ENCODE measurements at places on chromosomes 6 and 20.

GRCh38 chr20:2545594-2545993, 9.2 kb downstream of the TMC2 start:
- DNase-seq: no peak

DNA sequence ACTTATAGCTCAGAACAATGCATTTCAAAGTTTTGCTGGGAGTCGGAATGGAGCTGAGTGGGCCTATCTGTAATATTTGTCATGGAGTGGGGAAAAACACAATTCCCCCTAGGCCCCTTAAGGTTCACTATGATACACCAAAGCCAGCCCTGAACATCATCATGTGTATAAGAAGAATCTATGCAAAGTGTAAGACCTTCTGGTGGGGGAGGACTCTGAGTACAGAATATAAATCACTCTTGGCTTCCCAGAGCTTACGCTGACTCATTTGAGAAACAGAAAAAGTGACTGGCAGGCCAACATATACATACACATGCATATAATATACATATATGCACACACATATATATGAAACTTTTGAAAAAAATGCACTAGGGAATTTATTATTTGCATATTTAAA, 54.1 kb upstream of the UBR2 start:
- DNase-seq: no peak

- no peak for DNase-seq
Observed at GRCh38 chr6:63709148-63709547, 73.5 kb downstream of the PHF3 start.

DNA sequence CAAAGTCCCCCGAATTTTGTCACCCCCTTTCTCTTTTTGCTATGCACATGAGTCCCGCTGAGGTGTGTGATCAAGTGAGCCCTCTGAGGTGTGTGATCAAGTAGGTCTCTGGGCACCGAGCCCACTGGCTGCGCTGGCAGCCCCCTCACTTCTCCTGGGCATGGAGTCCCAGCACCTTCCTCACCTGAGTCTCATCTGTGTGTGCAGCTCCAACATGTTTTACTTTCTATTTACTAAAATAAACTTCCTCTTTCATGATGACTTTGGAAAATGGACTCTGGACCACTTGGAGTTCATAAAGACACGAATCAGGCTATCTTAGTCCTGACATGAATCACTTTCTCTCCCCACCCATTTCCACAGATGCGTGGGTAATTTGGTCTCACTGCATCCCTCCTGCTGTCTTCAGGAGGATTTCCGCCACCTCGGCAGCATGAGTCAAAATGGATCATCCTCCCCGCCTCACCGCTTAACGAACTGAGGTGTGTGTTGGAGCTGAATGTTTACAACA, 39.8 kb downstream of the PRDM1 start:
- DNase-seq: no peak

DNA sequence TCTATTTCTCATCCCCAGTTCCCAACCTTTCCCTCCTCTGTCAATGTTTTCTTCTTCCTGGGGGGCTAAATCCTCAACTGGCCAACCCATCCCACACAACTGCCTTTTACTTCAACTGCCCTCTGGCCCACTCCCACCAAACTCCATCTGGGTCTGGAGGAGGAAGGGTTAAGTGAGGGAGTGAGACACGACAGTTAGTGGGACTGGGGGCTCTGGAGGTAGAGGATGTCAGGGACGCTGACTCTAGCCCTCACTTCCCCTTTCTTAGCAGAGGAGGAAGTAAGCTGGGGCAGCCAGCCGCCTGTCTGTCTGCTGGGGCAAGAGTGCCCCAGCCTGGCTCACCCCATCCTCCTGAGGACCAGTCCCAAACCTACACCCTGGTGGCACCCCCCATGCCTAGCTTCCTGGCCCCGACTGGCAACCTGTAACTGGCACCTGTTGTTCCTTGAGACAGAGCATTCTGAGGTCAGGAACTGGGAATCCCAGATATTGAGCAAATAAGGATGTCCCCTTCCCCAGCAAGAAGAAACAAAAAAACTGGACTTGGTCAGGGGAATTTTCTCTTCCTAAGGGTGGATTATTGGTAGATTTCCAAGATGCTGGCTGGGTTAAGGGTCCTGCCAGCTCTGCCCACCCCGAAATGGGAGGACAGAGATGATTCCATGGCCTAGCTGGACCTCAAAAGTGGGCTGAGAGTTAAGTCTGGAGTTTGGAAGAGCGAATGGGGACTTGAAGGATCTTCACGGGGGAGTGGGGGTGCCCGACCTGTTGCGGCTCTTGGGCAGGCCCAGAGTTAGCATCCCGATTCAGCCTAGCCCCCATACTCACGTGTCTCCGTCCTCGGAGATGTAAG, 971 bp downstream of the NFKBIE start:
- peak; percentile 67 for DNase-seq

DNA sequence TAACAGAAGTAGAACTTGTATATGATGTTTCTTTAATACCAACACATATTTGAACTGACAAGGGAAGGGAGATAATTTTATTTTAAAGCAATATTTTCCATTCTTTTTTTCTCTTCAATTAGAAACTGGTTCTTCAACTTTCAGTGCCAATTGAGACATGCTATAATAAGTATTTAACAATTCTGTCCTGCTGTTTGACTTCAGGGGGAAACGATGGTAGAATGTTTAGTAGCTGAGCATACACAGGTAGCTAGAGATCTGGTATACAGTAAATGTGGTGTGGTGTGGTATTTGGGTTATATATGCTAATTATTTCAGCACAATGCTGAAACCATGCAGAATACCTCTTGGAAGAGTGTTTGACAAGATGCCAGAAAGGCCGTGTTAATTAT, 156.9 kb downstream of the ARID1B start:
- DNase-seq: no peak

DNA sequence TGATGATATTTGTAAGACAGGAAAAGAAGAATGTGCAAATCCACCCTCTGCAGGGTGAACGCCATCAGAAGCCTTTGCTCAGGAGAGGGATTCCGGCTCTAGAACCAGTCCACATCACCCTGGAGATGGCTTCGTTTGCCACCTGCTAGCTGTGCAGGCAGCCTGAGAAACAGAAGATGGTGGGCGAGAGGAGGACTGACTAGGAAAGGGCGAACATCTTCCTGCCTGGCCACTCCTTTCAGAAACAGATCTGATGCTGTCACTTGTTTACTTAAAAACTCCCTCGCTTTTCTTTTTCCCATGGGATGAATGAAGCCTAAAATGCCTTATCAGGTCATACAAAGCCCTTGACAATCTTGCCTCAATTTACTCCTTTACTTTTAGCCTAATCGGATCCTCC, 1.2 kb downstream of the PTPRA start:
- no peak for DNase-seq

DNA sequence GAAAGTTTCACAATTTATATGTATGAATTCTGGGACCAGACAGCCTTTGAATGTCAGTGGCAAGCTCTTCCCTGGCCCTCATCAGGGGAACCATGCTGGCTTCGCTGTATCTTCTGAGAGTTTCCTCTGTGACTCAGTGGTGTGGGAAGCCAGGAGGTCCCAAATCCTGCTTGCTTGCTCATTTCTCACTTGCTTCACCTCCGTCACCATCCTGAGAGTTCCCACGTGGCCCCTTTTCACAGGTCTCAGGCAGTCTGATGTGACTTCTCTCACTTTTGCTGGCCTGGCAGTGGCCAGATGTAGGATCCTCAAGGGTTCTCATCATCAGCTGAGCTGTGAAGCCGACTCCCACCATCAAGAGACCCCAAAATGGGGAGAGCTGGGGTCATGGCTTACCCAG, 28.4 kb upstream of the RIN2 start:
- no peak for DNase-seq

DNA sequence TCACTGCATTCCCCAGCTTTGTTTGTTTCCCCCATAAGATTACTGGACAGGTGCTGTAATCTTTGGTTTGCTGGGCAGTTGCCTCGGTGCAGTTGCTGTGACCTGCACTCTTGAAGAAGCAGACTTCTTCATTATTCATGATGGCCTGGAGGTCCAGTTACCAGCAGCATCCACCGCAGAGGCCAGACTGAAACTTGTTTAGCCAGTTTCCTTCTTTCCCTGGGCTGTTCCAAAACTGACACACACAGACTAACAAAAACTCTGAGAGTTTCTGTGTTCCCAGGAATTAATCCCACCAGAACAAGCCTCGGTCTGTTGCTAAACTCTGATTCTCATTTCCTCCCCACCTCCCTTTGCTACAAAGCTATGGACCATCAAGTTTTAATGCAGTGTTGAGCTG, 144.1 kb downstream of the QRSL1 start:
- no peak for DNase-seq

DNA sequence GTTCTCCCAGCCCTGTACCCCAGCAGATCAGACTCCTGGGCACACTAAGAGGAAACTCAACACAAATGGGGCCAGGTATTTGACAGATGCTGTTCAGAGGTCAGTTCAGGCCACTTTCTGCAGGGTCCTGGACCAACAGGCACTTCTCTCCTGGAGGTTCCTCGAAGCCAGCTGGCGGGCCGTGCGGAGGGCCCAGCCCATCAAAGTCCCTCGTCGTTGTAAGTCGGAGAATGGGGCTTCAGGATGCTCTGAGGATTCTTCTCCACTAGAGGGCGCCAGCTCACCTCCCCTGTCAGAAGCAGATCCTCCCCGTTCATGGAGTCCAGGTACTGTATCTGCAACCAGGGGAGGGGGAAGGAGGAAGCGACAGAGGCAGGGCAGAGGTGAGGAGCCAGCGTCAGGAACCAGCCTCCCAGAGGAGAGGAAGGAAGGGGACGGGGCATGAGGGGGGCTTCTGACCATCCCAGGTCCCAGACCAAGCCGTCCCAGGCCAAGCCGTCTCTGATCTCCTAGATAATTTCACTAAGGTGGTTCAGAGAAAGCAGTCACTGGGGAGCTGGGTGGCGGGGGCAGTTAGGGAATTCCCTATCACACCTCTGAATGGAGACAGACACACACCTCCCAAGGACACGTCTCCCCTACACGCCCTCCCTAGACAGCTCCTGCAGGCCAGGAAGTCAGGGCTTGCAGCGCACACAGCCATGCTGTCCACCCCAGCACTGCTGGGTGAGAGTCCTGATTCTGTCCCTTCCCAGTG, 11.7 kb upstream of the FAM83C start:
- DNase-seq: peak; percentile 33

Data from GF-D8 (cell line).